ENCODE measurements at places on chromosomes 7 and 10. TPM values are rescaled to one million over a fixed set of nuclear protein-coding genes. Genes with fewer than 3 reads are reported as not detected.

The CHST3 gene
- total RNA-seq, result 16.9 TPM

The MGAM2 gene
- not detected for total RNA-seq

The CEP55 gene
- total RNA-seq, result 0.94 TPM

The GIMAP6 gene
- not detected for total RNA-seq

The SLC39A12 gene
- not detected for total RNA-seq

The TMEM178B gene
- under 0.01 TPM for total RNA-seq

The HKDC1 gene
- 0.77 TPM for total RNA-seq

The VWC2 gene
- total RNA-seq, result under 0.01 TPM

The TMEM248 gene
- total RNA-seq, result 39.9 TPM

All from bronchial smooth muscle cell (primary cell).